Right ventricle myocardium superior (tissue), 1 donor: ENCODE measurements at places on chromosomes 4 and X.
A peak's percentile ranks its signal among the peaks of the same experiment; 100 is the strongest.

- DNase-seq: no peak
These were observed 20.8 kb downstream of the GPM6A start for GRCh38 chr4:175791221-175791620.

DNA sequence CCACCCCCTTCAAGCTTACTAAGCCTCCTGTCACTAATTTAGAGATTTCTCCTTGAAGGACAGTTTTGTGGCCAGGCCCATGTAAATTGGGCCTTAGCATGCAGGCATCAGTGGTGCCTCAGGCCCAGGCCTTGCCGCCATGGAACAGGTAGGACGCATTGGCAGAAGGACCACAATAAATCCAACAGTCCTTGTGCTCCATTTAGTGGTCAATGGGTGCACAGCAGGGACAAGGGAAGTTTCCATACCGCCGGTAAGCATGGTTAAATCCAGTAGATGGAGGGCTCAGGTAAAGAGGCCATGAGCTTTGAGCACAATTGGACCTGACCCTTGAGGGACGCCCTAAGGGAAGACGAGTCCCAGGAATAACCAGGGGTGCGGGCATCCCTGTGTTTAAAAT is 97.3 kb downstream of the UGT2B28 start:
- DNase-seq: no peak

- DNase-seq: no peak
These were observed 74.4 kb downstream of the NFKB1 start for GRCh38 chr4:102575369-102576129.

- DNase-seq: peak; percentile 91
These were observed at the start of gene MND1 for GRCh38 chr4:153344131-153345011. Gene MND1 (plus strand): TSS chr4:153344688. CDS start chr4:153344738, 50 bp downstream.

- no peak for DNase-seq
These were observed 52.4 kb upstream of the TSPAN5 start for GRCh38 chr4:98710831-98711230.

DNA sequence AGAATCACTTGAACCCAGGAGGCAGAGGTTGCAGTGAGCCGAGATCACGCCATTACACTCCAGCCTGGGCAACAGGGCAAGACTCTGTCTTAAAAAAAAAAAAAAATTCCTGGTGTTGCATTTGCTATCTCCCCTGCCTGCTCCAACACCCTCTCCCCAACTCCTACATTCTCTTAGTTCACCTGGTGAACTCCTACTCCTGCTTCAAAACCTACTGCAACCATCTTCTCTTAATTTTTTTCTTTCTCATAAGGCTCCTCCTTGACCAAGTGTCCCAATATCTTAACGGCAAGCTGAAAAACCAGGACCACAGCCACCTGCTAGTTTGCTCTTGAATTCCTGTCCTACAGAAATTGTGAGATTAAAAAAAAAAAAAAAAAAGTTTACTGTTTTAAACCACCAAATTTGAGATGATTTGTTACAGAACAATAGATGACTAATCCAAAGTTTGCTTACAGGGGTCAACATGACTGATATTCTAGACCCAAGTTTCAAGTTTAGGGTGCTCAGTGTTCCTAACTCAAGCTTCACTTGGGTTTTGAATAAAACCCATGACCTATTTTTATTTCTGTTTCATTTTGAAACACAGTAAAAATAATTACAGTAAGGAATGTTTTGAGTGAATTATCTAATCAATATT is 13.1 kb upstream of the ANXA5 start:
- no peak for DNase-seq

DNA sequence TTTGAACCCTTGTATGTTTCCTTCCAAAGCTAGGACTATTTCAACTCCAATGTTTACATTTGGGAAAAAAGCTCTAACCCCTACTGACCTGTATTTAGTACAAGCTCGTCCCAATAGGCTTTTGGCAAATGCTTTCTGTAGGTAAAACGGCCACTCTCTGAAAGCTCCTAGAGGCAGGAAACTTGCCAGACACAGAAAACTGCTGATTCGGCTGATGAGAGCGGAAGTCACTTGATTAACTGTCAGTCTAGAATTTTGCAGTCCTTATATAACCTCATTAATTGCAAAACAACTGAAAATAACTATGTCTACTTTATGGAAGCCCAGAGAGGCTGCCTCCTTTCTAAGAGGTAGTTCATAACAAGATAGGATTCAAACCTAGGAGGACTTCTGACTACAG is 108.1 kb downstream of the TSPAN7 start:
- DNase-seq: no peak

GRCh38 chr4:2935762-2936743 is 27.2 kb downstream of the NOP14 start:
- DNase-seq: no peak

DNA sequence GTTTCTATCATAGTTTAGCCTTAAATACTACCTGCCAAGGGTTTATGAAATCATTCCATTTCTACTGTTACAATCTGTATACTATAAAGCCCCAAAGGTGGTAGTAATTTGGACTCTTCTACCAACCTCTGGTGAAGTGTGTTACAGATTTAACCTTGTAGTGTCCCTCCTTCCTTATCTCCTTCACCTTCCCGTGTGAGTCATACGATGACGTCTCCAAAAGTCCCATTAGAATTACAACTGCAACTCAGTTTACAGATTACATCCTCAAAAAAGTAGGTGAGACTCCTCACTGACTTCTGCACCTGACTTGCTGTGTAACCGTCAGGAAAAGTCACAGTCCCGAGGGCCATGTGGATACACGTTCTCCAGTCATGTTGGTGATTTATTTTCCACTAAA is 219.0 kb downstream of the DCTD start:
- DNase-seq: no peak

GRCh38 chr4:30867427-30867826 is 147.3 kb downstream of the PCDH7 start:
- DNase-seq: no peak

DNA sequence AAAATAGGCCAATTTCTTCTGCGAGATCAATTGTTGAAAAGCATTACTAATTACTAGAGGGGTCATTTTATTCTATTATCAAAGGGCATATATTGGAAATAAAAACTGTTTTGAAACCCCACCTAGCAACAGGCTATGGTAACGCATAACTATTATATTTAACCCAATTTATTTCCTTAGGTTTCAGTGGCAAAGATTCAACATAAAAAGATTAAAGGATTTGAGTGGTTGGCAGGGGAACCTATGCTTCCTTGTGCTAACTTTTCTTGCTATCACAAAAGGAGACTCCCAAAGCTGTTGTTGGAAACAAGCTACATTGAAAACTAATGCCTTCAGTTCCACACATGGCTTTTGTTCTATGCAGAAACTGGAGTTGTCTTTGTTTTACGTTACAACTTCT is 166.9 kb upstream of the KLF3 start:
- no peak for DNase-seq

DNA sequence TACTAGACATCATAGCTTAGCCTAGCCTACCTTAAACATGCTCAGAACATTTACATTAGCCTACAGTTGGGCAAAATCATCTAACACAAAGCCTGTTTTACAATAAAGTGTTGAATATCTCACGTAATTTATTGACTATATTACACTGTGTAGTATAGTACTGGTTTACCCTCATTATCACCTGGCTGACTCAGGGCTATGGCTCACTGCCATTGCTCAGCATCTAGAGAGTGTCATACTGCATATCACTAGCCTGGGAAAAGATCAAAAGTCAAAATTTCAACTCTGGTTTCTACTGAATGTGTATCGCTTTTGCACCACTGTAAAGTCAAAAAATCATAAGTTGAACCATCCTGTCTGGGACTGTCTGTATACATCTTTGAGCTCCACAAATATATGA is 78.6 kb downstream of the CEP44 start:
- DNase-seq: no peak

GRCh38 chr4:93529692-93530372 is 298.7 kb upstream of the ATOH1 start:
- no peak for DNase-seq

GRCh38 chrX:123964156-123964834 is 2.8 kb downstream of the STAG2 start:
- no peak for DNase-seq

DNA sequence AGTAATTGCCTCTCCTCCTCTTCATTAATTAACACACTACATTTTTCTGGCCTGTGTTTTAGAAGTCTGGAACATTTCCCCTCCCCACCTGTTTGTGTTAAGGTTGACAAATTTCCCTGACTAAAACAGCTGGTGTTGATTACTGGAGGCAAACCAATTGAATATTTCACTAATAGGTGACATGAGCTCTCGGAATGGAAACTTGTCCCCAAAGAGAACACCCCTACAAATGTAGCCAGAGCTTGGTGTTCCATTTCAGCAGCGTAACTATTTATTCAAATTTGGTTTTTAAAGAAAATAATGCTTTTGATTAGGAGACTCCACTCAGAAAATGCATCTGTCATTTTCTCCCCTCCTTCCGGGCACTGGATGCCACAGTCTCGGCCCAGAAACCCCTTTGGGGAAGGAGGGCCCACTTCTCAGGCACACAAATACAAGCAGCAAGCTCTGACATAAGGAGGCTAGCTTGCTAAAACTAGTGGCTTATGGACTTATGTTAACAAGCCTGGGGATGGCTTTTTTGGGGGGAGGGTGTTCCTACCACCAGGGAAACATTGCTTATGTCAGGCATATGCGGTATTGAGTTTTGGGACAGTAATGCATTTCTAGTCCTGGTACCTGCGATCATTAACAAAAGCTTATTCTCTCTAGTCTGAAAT is 2.2 kb downstream of the RNF150 start:
- no peak for DNase-seq

DNA sequence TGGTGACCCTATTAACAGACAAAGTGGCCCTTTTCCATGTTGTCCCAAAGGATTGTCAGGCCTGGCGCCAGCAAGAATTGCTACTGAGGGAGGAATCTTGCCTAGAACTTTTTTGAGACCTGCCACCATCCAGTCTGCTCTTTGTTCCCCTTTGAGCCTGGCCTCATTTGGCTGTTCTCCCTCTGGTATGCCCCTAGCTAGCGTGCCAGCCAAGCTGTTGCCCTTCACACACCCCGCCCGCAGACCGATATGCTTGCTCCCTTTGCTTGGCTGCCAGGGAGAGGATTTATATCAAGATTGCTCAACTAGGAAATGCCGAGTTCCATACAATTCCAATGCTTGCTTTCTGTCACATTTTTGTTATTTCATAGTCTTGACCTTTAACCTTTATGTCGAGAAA is 24.4 kb downstream of the IGSF1 start:
- no peak for DNase-seq

GRCh38 chr4:81346719-81347118 is 125.0 kb downstream of the RASGEF1B start:
- no peak for DNase-seq

DNA sequence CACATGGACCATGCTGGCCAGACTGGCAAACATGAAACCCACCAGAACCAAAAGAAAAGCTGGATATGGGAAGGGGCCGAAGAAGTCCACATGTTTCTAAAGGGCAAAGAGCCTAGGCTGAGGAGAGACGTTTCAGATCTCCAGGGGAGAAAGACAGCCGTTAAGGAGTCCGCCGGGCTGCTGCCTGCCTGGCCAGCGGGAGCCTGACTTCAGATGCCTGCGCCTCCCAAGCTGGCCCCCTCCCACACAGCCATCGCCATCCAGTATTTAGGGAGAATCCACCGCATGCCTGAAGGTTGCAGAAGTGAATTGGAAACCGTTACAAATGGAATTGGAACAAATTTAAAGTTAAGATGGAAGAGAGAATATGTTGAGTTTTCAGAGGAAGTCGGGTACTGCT is 2.9 kb downstream of the TBL1X start:
- no peak for DNase-seq

DNA sequence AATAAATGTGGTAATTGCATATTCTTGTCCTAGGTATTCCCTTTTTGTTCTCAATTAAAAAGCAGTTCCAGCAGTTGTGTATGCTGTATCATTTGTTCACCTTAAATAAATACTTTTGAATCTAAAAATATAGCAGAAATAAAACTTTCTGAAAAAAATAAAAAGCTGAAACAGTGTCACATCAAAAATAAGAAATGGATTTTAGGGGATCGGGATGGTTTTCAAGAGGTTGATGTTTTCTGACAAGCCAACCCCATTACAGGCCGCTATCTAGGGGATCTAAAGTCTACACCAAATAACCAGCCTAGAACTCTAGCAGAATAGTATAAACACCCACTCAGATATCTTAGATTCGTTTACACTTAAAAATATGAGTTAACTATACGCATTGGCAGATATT is 95.4 kb upstream of the MAML3 start:
- DNase-seq: no peak

- no peak for DNase-seq
These were observed 14.9 kb downstream of the NKX6-1 start for GRCh38 chr4:84484236-84484635.

GRCh38 chr4:180086480-180087190 is 2156.6 kb upstream of the TENM3 start:
- no peak for DNase-seq

DNA sequence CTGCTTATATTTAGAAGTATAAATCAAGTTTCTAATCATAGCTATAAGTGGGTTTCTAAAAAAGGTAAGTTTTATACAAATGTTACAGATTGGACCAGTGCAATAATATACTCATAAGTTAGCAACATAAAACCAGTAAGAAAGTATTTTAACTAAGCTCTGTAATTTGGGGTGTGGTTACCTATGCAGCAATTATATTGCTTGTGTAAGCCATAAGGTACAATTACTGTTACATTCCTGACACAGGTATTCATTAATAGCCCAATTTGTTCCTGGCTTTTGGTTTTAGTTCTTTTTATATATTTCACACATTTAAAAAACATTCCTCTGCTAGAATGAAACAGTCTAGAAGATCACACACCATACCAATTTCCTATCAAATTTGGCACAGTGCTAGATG is 115.1 kb downstream of the FRYL start:
- no peak for DNase-seq

GRCh38 chr4:47218631-47219030 is 187.3 kb downstream of the GABRB1 start:
- DNase-seq: no peak

DNA sequence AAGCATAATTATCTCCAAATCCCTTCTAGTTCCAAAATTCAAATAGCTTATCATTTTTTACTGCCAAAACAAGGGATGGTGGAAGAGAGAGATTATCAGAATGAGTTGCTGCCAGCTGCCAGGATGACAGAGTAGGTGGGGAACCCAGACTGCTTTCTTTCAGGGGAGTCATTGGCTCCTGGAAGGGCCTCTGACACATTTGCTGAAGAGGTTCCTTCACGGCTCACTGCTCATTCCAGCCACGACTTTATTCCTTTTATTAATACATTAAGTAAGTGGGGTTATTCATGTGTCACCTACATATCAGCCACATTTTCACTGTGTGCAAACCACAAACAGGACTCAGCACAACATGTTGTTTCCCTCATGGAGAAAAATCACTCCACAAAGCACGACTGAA is 12.7 kb upstream of the SMIM43 start:
- no peak for DNase-seq

DNA sequence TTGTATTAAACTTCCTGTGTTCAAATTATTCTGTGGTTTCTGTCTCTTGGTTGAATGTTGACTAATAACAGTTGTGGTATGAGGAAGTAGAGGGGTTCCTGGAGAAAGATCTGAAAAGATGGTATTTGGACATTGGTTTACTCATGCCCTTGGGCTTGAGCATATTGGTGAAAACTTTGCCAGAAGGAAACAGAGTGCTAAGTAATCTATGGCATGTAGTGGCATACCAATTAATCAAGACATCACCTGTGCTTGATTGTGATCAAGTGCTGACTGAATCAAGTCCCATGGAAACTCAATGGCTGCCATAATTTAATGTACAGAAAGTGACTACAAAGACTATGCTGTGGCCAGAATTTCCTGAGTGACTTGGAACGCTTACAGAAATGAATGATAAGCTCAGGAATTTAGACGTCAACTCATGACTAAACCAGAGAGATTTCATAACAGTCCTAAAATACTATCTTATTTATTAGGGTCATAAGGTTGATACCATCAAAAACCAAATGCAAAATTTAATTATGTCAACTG is 2062.9 kb downstream of the ARAP2 start:
- DNase-seq: no peak
